ENCODE measurements at places on chromosomes 16 and 17. TPM values are rescaled to one million over a fixed set of nuclear protein-coding genes. Genes with fewer than 3 reads are reported as not detected.
A peak's percentile ranks its signal among the peaks of the same experiment; 100 is the strongest.

- DNase-seq = no peak
Measured at GRCh38 chr17:2004435-2004952, 20.6 kb downstream of the RTN4RL1 start.

Gene YBX2
- total RNA-seq = 0.21 TPM

GRCh38 chr17:75773808-75774470, 8.9 kb upstream of the GALK1 start:
- DNase-seq = peak; percentile 74

GRCh38 chr16:12527071-12527470, 276.6 kb downstream of the CPPED1 start:
- no peak for DNase-seq

GRCh38 chr16:13186813-13187212, 285.4 kb downstream of the SHISA9 start:
- no peak for DNase-seq

GRCh38 chr17:65374966-65375365, 186.5 kb downstream of the AXIN2 start:
- no peak for DNase-seq

DNA sequence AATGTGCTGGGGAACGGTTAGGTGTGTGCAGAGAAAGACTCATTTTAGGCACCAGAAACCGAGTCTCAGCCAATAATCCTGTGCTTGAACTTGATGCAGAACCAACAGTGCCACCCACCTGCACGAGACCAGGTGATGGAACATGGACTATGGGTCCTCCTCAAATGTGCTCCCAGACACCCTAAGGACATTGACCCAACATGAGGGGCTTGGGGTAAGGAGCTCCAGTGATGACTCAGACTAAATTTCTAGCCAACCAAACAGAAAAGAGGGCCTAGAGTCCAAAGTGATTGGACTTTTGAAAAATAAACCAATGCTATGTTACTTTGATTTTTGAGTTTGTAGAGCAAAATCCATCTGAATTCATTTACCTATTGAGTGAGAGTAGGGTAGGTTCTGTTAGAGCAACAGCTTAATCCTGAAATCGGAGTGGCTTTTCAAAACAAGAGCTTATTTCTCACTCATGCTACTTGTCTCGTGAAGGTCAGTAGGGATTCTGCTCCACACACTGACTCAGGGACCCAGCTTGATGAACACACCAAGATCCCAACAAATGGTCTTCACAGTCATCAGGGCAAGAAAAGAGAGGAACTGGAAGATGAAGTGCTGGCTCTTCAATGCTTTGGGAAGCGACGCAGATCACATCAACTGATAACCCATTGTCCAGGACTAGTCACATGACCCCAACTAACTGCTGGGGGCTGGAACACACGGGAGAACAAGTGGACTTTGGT, 21.8 kb downstream of the FAM20A start:
- no peak for DNase-seq

Gene CDH1
- total RNA-seq = 1.4 TPM

- DNase-seq = no peak
Measured at GRCh38 chr17:49016775-49017463, 19.7 kb downstream of the IGF2BP1 start.

DNA sequence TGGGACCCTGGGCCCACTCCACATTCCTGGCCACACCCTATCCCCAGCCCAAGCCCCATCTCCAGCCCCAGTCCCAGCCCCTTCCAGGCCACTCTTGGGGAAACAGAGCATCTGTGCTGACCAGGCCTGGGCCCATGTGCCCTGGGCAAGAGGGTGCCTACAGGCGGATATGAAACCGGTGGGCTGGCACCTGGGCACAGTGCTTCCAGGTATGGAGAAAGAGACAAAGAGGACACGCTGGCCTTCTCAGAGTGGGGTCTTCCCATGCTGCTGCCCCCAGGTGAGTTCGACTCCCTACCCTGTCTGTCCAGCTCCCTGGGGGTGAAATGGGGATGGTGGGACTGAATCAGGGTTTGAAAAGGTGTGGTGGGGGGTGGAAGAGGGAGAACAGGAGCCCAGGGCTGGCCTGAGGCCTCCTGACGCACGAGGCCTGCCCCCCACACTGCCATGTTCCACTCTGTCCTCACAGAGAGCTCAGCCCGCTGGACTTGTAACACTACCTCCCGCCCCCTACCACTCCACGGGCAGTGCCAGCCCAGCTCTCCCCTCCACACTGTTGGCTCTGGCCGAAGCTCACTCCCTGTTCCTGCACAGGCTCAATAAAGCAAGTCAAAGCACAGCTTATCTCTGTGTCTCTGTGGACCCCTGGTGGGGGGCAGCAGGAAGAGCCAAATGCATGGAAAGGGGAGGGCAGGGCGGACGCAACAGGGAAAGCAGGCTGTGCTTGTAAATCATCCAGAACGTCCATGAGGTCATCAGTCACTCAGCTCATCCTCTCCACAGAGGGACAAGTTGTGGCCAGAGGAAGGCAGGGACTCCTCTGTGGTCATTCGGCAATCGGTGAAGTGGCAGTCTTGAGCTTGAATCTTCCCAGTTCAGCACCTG, 71.1 kb upstream of the TMEM97 start:
- DNase-seq = no peak

DNA sequence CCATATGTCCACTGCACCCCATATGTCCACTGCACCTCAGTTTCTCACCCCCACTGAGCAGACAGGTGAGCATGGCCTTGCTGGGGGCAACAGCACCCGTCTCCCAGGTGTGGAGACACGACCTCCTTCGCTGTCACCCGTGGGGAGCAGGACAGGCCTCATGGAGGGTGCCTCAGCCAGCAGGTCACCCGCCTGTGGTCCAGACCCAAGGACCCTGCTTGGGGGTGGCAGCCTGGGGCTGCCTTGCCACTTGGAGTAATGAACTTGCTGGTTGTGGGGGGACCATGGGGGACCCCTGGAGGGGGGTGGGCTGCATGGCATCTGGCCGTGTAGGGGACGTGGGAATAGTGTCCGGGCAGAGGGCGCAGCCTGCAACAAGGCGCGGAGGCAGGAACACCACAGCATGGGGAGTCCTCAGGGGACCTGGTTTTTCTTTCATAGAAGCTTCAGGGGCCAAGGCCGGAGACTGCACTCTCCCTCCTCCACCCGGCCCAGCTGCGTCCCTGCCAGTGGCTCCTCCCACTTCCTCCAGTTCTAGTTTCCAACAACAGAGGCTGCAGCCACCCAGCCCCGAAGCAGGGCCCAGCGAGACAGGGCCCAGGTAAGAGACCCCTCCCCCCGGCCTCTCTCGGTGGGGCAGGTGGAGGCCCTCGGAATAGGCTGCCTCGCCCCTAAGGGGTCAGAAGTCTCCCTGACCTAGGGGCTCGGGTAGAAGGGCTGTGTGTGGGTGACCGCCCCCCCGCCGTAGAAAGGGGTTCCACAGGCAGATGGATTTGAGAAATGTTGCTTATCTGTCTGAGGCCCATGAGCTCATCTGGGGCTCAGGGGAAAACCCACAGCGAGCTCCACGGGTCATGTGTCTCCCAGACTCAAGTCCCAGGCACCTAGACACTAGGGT, at the start of gene NHLRC4:
NHLRC4 (plus strand) TSS at position 531 of the 898 bp plus-strand sequence. CDS start 1,043 bp downstream, outside the sequence.
- peak; percentile 90 for DNase-seq

DNA sequence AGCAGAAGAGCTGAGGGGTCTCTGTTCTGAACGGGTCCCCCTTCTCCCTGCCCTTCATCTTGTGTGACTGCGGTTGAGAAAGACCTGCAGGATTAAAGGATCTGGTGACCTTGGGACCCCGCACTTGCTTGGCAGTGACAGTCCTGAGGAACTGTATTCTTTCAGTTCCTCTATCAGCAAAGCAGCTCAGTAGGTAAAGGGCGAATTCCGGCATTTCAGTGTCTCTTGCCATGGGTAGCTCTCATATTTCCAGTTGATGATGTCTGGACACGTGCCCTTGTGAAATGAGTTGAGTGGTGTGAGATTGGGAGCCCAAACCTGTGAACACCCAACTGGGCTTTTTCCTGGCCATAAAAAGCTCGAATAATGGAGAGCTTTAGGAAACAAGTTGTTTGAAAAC, 135.7 kb downstream of the PRKCA start:
- DNase-seq = no peak

GRCh38 chr16:50270510-50271147, 4.3 kb downstream of the ADCY7 start:
- DNase-seq = no peak

DNA sequence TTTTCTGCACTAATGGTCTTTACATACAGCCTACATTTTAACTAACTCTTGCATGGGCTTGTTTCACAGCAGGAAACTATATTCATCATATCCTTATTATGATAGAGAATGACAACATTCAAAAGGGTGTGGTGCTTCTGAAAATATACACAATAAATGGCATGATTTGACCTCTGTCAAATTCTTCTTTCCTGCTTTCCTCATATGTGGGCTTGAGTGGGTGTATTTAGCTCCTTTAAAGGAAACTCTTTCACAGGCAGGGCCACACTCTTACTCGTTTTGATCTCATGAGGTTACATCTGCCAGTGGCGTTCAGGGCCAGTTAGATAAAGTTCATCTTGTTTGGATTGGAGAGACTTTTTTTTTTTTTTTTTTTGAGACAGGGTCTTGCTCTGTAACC, 6.1 kb downstream of the SLC35G3 start:
- peak; percentile 67 for DNase-seq

DNA sequence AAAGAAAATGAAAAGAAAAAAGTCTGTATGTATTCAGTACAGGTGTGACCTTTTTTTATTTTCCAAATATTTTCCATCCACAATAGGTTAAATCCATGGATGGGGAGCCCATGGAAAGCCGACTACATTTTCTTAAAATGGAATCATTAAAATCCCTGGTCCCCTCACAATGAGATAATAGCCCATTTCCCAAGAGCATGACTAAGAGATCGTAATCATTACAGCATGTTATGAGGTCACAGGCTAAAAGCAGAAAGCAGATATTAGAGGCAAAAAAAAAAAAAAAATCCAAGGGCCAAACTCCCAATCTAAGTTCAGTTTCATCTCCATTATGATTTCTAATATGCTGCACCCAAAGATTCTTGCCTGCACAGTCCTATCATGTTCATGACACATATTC, 44.7 kb downstream of the CYTH1 start:
- DNase-seq = no peak

DNA sequence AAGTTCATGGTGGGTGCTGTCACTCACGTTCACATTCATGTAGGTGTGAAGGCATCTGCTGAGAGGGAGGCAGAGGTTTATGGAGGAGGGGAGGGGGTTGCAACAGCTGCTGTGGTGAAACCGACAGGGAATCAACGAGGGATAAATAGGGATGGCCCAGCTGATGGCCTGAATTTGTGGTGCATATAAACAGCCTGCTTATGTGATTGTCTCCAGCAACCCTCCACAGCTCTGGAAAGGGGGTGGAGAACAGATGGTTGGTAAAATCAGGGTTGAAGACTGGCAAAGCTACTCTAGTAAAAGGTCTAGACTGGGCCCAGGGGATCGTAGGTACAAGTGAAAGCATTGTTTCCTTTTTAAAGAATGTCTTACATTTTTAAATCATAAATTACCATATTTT, 53.7 kb downstream of the IQCK start:
- DNase-seq = no peak
